Activated T-cell treated with anti-CD3 and anti-CD28 coated beads for 1 hour (primary cell): ENCODE measurements at places on chromosomes 1 and 21.

GRCh38 chr1:236039740-236040685 is 24.9 kb downstream of the NID1 start:
- DNase-seq = no peak

DNA sequence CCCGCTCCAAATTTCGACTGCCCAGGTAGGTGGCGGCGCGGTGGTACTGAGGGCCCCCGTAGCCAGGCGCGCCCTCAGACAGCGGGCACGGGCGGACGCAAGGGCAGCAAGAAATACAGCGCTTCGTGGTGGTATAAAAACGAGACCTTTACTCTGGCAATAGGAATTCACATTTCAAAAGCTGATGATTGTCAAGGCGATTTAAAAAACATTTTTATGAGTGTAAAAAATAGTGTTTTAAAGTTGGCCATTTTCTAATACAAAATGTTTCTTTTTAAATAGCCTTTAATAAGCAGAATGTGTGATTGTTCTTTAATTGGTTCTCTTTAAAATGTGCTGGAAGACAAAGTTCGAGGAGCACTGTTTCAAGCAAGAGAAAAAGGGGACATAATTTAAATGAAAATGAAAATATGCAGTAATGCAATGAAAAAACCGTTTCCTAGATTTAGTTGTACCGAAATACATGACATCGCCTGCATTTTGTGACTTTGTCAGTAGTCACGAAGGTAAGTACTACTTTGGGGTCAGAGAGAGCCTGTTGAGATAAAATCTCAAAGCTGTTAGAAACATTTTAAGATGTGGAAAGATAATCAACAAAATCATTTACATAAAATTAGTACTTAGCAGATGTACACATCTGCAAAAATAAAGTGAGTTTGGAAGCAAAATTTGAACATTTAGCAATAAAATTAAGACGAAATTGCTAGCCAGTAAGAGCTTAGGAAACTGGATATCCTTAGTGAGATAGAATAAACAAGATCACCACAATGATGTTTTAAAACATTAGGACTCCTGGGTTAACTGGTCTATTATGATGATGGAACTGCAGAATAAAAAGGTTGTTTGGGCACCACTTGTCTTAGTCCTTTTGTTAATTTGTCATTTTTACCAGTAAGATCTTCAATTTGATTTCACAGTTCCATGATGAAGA is 1.1 kb upstream of the PSMG1 start:
- no peak for DNase-seq

DNA sequence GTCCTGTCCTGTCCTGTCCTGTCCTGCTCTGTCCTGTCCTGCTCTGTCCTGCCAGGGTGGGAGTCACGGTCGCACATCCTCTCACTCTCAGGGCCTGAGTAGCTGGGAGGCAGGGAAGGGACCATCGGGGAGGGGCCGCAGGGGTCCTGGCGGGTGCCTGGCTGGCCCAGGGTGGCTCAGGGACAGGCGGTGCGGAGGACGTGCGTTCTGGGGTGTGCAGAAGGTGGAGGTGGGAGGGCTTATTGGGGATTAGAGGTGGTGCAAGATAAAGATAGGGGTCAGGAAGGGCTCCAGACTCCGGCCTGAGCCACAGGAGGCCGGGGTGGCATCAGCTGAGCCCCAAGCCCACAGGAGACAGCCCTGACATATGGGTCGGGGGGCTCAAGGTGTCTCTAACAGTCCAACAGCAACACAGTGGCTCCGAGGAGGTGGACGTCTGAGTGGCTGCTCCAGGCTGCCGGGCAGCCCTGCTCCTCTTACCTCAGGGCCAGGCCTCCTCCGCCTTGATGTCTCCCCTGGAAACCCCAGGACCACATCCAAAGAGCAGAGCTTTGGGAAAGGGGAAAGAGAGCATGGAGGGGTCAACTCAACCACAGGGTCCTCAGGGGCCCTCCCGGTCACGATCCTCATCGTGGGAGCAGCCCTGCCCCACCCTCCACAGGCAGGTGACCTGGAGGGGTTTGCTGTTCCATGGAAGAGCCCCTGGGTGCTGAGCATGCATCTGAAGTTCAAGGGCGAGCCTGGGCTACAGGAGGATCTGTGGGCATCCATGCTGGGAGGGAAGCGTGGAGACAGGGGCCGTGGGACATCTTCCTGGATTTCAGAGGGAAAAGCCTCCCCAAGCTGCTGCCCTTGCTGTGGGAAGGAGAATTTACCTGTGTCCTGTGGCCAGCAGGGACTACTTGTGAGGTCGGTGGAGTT is 39.6 kb upstream of the ADARB1 start:
- DNase-seq = no peak

GRCh38 chr1:1344655-1345361 is 4.4 kb downstream of the DVL1 start:
- DNase-seq = no peak
